ENCODE measurements at places on chromosomes 2 and 18. TPM values are rescaled to one million over a fixed set of nuclear protein-coding genes. Genes with fewer than 3 reads are reported as not detected.

DNA sequence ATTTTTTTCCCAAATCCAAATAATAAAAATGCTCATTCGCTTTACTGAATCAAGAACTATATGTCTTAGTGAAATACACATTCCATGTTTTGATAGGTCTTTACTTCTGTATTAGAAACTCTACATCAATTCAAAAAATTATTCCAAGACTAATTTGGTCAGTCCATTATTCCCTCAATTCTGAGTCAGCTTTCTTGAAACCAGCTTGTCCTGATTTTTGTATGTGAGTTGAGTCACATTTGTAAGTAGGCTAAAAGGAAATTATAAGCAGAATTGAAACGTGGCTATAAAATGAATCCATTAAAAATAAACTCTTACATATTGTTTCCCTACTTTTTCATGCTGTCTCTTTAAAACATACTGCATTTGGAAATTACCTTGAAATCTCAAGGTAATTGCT lies 113.0 kb downstream of the DNER start:
- no peak for DNase-seq

DNA sequence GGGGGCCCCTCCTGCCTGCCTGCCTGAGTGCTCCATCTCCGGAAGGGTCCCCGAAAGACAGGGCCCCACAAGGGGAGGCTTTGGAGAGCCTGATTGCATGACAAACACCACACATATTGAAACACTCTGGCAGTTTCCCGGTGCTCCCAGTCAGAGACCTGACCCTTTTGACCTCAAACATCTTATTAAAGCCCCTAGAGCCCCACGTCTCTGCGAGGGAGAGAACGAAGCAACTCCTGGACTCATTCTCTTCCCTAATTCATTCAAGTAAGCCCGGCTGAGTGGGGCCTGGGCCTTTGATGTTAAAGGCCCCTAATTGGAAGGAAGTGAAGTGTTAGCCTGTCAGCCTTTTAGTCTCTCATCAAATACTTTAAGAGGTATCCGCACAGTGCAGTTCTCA lies 335.6 kb downstream of the CYRIA start:
- DNase-seq, result no peak

DNA sequence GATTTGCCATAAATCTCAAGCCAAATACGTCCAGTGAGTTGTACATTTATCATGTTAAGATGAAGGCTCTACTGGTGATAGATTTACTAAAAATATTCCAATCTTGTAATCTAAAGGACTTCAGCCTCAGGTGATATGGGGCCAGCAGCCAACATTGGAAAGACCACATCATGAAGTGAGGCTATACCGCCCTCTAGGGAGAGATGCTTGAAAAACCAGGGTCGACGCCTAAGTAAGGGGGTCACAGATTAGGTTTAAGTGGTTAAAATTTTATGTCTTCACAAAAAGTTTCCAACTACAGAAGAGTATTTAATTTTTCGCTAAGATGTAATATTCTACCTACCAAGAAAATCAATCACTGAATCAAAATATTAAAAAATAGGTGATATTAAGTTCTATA lies 33.3 kb downstream of the DOCK10 start:
- no peak for DNase-seq

DNA sequence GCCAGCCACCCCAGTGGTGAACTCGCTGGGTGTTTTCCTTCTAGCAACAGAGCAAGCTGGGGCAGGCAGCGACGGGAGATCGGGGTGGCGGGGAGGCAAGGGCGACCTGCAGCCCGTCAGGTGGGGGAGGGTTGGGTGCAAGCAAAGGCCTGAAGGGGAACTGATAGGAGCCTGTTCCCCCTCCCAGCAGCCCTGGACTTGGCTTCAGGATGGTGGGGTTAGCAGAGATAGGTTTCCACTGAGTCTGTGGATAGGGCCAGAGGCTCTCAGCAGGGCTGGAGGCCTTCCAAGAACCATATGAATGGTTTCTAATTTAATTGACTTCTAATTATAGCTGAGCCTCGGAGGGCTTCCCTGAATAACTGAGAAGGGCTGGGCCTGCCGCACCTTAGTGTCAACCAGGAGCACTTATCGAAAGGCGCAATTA lies 55.3 kb downstream of the EDAR start:
- no peak for DNase-seq

DNA sequence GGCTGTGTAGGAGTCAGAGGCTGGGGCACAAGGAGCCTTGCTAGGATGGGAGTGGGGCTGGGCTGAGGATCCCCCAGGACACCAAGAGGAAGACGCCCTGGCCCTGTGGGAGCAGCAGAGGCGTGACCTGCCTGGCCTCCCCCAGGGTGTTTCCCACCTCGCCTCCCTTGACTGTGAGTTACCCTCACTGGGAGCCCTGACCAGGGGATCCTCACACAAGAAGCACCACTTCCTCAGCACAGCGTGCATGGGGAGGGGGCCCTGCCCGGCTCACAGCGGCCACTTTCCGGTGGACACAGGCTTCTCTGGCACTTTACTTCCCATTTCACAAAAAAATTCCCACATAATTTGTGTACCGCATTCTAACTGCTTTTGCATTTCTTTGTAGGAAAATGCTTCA lies 187.7 kb downstream of the EIPR1 start:
- no peak for DNase-seq

CENPO gene
- 52.0 TPM for total RNA-seq

FSIP2 gene
- 0.17 TPM for total RNA-seq

CCL20 gene
- total RNA-seq, result 0.37 TPM

SLC16A14 gene
- 0.27 TPM for total RNA-seq

FZD7 gene
- total RNA-seq, result 0.12 TPM

CRYGD gene
- not detected for total RNA-seq

All from activated CD4-positive, alpha-beta T cell treated with anti-CD3 and anti-CD28 coated beads, Interleukin-2, amount 10 ng/mL, durations not matched to agents 7 days and 5 days (primary cell).